ENCODE measurements at places on chromosomes 2 and 18.

GRCh38 chr2:117820444-117820843, 6.0 kb downstream of the DDX18 start:
- no peak for DNase-seq

- no peak for DNase-seq
Measured at GRCh38 chr18:70015127-70015526, 67.5 kb upstream of the CD226 start.

GRCh38 chr18:6521803-6522418, 107.2 kb upstream of the L3MBTL4 start:
- no peak for DNase-seq

DNA sequence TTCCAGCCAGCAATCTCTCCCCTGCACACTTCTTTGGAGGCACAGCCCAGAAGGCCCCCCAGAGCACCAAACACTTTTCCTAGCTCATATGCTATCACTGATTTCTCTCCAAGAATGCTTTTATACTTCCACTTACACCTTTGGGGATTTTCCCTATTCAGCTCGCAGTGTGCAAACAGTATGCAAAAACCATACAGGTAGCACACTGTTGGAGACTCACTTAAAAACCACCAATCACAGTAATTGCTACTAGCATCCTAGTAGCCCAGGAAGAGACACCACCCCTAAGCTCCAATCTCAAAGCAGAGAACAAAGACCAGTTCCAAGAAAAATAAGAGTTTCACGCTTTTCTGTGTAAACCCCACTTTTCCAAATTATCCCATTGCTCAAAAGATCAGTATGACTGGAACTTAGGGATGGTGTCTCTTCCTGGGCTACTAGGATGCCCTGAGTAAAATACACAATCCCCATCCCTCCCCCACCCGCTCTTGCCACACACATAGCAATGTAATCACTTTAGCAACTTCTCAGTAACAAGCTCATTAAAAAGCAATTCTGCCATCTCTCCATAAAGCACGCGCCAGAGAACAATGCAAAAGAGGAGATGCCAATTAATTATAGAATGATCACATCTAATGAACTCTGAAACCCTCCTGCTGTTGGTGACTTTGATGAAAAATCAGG, 43.0 kb downstream of the KLF7 start:
- peak; percentile 86 for DNase-seq

GRCh38 chr2:168713325-168713724, 89.1 kb upstream of the NOSTRIN start:
- DNase-seq, result no peak

DNA sequence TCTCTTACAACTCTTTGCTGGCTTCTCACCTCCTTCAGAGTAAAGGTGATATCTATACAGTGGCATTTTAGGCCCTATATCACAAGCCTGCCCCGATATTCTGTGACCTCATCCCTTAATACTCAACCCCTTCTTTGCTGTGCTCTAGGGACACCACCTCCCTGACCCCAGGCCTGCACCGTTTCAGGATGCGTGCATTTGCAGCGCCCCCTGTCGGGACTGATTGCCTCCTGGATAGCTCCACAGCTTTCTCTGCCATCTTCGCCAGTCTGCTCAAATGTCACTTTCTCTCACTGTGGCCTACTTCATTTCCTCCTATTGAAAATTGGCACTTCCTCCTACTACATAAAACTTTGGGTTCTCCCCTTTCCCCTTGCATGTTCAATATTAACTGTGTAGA, 289.6 kb downstream of the SOCS6 start:
- DNase-seq, result no peak

- DNase-seq, result no peak
Measured at GRCh38 chr2:118269408-118270051, 181.3 kb downstream of the INSIG2 start.

- no peak for DNase-seq
Measured at GRCh38 chr2:45207101-45207500, 197.8 kb upstream of the SIX2 start.

GRCh38 chr2:67066782-67067181, 330.4 kb upstream of the ETAA1 start:
- no peak for DNase-seq

GRCh38 chr2:198347349-198347748, 543.0 kb downstream of the PLCL1 start:
- no peak for DNase-seq

Data from eye (tissue), 1 donor.